EH (cell line): ENCODE measurements at places on chromosomes 7 and 10.

DNA sequence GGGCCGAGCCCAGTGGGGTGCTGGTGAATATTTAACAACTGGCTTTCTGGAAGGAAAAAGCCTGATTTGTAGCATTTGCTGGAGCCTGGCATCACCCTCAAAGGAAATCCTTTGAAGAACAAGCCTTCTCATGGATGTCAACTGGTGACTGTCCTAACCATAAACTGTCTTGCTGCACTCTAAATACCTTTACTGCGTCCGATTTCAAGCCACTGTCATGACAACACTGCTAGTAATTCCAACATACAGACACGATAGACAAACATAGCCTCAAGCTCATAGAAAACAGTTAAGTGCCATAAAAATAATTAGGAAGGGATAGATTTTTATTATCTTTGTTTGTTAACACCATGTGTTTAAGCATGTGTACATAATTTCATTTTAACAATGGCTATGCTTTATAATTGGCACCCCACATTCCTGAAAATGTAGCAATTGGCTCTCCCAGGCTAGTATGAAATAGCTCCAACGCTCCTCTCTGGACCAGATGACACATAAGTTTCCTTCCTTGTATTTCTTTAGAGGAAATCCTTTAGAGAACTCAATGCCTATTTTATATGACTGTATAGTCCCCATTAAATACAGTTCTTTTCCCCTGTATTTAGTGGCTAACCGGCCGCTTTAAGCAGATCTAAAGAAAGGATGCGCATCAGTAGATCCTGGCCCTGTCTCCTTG, 273.4 kb downstream of the PRPF18 start:
- DNase-seq, result peak; percentile 73

DNA sequence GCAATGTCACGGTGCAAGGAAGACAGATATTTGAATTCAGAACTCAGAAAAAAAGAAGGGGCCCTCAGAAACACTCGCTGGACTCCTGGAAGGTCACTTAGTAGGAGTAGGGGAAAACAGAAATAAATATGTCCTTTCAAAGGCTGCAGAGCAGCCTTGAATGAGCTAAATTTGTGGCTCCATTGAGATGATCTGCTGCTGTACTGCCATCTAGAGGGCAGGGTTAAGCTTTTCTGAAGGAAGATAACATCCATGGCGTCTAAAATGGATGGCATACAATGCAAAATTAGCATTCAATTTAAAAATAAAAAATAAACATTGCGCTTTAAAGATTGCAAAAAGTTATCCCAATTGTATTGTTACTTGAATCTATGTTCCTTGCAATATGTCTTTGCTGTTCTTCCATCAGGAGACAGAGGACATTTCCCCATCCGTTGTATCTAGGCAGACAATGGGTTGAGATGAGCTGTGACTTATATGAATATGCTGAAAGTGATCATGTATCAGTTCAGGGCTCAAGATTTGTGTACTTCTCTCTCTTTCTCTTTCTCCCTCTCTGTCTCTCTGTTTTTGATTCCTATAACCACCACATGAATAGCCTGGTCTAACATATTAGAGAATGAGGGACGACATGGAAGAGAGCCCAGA, 642.2 kb downstream of the SH2D4B start:
- DNase-seq, result no peak

DNA sequence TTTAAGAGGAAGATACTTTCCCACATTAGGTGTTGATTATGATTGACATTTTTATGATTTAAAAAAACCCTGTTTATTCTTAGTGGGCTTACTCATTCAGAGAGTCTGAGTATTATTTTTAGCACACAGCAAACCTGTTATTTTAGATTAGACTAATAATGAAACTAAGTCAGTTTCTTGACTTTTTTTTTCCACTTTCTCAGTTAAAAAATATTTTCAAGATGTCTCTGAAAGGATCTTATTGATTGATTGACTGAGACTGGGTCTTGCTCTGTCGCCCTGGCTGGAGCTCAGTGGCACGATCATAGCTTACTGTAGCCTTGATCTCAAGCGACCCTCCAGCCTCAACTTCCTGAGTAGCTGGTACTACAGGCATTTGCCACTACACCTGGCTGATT, 20.4 kb upstream of the INPP5F start:
- DNase-seq, result no peak

- DNase-seq, result peak; percentile 73
Measured at GRCh38 chr10:106571192-106571946, 593.1 kb downstream of the SORCS1 start.

GRCh38 chr7:54596747-54597146, 54.6 kb downstream of the VSTM2A start:
- DNase-seq, result no peak

DNA sequence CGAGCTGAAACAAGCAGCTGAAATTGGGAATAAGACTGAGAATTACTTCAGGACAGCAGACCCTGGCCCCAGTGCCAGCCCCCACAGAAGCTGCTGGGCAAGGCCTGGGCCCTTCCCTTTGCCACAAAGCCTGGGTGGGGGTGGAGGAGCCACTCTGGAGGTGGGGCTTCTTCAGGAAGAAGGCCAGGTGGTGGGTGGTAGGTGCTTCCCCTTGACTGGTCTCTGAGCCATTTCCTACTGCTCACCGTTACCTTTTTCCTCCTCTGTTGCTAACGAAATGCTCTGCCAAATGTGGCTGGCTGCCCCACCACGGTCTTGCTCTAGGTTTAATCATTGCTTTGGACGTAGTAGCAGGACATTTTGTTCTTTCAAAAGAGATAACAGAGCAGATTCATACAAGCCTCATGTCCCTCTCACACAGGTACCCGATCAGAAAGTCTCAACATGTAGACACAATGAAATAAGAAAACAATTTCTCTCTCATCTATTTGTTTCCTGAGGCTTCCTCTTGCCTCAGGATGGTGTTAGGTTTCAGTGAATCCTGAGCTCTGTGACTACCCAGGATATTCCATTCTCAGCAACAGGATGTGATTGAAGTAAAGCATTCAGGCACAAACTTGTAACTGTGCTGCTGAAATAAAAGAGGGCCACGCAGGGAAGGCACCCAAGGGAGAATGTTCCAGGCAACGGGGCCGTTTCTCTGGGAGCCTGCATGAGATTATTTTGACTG, 66.5 kb downstream of the WDR11 start:
- DNase-seq, result no peak

- no peak for DNase-seq
Measured at GRCh38 chr10:83289948-83290347, 849.4 kb upstream of the GHITM start.

- no peak for DNase-seq
Measured at GRCh38 chr7:7138897-7139296, 43.4 kb upstream of the C1GALT1 start.

GRCh38 chr10:14798636-14799035, 23.9 kb upstream of the FAM107B start:
- DNase-seq, result no peak

GRCh38 chr10:103852189-103852711, 3.1 kb downstream of the SH3PXD2A start:
- peak; percentile 88 for DNase-seq

- DNase-seq, result peak; percentile 39
Measured at GRCh38 chr10:63976538-63976937, 455.3 kb downstream of the REEP3 start.
